ENCODE measurements at places on chromosomes 11 and 22. TPM values are rescaled to one million over a fixed set of nuclear protein-coding genes. Genes with fewer than 3 reads are reported as not detected.

DNA sequence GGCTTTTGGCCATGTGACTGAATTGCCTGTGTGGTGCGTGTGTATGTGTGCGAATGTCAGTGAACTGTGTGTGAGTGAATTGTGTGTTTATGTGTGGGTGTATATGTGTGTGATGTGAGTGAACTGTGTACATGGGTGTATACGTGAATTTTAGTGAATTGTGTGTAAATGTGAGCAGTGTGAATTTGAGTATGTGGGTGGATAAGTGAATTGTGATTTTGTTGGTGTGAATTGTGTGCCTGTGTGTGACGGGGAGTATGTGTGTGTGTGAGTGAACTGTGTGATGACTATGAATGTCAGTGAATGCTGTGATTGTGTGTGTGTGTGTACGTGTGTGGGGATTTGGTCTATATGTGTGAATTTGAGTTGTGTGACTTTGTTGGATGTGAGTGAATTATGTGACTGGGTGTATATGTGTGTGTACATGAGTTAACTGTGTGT is 3.5 kb downstream of the DDTL start:
- DNase-seq = no peak

Gene OR10A2
- not detected for total RNA-seq

Gene INPP5J
- total RNA-seq = 0.14 TPM

Gene RASD2
- 20.1 TPM for total RNA-seq

DNA sequence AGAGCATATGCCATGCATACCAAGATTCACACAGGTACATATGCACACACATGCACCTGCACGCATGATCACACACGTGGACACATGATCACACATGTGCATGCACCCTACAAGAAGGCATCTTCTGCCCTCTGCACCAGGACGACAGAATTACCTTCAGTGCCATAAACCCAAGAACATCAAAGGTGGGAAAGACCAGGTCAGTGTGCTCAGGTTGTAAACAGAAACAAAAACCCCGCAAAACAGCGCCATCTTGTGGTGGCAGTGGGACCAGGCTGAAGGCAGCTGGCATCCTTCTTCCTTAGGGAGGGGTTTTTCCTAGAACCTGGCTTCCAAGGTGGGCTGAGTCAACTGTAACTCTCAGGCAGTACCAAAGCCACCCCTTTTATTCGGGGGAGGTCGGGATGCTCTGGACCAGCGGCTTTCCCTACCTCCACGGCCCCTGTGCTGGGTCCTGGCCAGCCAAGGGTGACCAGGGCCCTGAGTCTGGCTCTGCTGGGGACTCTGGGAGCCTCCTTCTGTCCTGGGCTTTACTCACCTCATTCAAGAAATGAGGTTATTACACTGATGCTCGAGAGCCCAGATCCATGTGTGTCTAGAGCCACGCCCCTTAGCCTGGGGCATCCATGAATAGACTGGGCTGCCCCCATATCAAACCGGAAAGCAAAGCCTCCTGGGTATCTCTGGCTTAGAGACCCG is 69.4 kb upstream of the FGF3 start:
- DNase-seq = peak; percentile 25

- DNase-seq = no peak
Measured at GRCh38 chr22:45799291-45799690, 127.7 kb downstream of the ATXN10 start.

All from CD8-positive, alpha-beta T cell (primary cell).